Heart left ventricle (tissue), 16 donors: ENCODE measurements at places on chromosomes 7 and 10.
A peak's percentile ranks its signal among the peaks of the same experiment; 100 is the strongest.

- peak; percentile 85 for DNase-seq
These were observed 3.4 kb upstream of the CHST12 start for GRCh38 chr7:2399848-2400587.

DNA sequence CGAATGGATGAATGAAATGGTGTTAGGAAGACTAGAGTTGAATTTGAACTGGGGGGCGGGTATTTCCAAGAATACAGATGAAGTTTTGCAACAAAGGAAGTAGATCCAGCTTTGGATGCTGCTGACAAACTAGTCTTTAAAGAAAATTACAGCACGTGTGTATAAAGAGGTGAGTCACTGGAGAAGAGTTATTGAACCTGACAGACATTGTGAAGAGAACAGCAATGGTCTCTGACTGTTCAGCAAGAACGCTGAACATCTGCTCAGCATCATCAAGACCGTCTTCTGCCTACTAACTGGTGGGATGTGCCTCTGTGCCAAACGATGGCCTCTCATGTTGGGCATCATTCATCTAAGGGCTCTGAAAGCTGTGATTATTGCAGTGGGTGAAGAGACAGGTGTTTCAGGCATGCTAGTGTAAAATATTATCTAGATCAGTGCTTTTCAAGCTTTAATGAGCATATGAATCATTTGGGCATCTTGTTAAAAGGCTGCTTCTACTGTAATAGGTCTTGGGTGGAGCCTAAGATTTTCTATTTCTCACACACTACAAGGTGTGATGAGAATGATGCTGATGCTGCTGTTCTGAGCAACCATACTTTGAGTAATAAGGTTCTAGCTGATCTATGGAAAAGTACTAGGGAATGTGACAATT is 291.3 kb downstream of the PTEN start:
- no peak for DNase-seq

GRCh38 chr10:48658243-48658974 is 26.3 kb upstream of the WDFY4 start:
- DNase-seq = peak; percentile 84

DNA sequence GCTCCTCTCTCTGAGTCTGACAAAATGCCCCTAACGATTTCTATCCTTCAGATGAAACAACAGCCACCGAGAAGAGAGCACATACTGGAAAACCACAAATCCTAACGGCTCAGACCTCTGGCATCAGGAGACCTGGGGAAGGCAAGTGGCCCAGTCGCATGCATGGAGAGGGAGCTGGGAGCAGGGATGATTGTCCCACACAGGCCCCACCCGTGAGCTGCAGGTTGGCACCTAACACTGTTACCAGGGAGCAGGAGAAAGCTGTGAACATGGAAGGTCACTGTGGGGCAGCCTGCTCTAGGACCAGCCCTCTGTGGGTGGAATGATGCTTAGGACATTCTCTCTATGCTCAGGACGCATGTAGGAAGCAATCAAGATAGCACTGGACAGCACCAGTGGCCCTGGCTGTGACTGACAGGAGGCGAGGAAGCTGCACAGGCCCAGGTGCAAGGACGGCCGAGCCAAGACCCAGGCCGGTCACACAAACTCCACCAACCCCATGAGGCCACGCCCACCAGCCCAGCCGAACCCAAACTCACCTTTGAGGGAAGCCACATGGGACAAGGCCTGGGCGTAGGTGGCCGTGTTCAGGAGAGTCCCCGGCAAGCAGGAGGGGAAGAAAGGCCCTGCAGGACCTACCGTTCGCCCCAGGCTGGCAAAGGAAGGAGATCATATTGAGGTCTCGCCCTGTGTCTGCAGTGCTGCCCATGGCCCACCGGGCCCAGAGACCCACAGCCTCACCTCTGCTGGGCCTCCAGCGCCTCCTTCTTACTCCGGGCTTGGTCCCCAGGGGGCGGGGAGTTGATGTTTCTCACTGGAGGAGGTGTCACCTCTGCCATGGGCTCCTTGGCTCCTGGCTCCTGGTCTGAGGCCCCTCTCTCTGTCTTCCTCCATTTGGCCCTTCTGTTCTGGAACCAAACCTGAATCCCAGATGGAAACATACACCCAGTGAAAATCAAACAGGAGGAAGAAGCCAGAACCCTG is 9.7 kb downstream of the DRGX start:
- no peak for DNase-seq

- DNase-seq = no peak
These were observed 38.3 kb upstream of the SRGN start for GRCh38 chr10:69049566-69049961.

GRCh38 chr10:6363511-6363910 is 160.8 kb downstream of the PFKFB3 start:
- DNase-seq = no peak

DNA sequence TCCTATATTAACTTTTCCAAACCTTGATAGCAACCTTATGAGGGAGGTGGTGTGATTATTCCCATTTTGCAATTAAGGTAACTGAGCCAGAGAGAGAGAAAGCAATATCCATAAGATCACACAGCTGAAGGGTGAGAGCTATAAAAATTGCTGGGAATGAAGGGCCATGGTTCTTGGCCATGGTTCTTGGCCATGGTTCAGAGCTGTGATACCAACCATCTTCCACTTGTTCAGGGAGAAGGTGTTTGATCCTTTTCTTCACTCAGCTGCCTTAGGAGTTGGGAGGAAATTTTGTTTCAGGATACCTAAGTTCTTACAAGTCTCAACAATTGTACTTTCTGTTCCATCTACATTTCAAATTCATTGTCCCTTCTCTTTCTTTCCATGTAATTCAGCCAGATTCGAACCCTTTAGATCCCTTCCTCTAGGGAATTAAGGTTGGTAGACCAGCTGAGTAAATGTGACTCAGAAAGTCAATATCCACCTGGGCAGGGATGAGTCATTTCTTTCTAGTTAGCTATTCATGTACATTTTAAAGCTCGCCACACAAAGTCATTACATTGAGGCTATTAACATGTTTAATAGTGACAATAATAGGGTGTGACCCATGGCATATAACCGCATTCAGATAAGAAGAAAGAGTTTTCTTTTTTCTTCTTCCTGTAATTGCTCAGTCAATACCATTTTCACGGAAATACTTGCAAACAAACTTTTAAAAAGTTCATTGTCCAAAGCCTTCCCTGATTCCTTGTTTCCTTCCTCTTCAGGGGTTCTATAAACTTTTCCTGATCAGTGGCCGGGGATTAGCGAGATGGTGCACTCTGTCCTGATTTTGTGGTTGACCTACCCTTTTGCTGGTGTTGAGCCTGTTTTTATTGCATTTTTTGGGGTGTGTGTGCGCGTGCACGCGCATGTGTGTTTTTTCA is 143.4 kb downstream of the TCF7L2 start:
- no peak for DNase-seq

GRCh38 chr10:64881257-64881656 is 1360.1 kb downstream of the REEP3 start:
- no peak for DNase-seq

DNA sequence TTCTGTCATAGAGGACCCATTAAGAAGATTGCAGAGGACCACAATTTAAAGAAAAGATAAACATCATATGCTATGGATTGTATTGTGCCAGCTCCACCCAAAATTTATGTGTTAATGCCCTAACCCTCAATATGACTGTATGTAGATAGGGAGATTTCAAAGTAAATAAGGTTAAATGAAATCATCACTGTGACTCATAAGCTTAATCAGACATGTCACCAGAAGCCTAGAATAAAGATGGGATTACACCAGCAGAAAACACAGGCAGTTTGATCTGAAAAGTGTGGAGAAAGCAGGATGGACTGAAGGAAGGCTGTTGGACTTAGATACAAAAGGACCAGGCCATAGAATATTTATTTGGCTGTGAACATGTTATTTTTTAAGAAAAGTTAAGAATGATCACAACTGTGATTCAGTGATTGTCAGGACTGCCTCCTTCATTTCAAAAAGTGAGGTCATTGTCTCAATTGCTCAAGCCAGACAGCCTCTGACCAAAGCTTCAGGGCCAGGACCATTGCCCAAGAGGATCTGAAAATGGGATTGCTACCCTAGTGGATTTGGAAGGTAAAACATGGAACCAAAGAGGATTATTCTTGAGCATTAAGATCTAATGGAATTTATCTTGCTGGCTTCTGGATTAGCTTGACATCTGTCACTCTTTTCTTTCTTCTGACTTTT is 270.8 kb upstream of the POM121L12 start:
- no peak for DNase-seq

DNA sequence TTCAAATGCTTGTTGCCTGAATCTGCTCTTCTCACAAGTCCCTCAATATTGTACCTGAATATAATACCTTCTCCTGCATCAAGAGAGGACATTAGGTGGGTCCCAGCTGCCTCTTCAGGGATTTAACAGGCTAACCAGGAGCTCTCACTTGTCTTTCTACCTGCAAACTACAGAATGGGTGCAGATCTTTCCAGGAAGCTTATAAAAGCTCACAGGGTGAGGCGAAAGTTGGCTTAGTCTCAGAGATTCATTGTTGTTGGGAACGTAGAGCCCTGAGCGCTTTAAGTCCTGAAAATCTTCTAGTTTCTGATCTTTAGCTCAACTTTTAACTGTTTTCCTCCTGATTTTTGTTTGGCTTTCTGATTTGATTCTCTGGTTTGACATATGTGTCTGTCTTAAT is 25.0 kb downstream of the PLAU start:
- no peak for DNase-seq
